Stomach (tissue), 19 donors: ENCODE measurements at places on chromosomes 12 and 14.

- peak; percentile 79 for DNase-seq
Measured at GRCh38 chr12:685388-685787, 22.1 kb upstream of the NINJ2 start.

- peak; percentile 40 for DNase-seq
Measured at GRCh38 chr14:23481979-23482822, 12.7 kb downstream of the NGDN start.

- no peak for DNase-seq
Measured at GRCh38 chr12:18653465-18653864, 84.3 kb downstream of the PLCZ1 start.

DNA sequence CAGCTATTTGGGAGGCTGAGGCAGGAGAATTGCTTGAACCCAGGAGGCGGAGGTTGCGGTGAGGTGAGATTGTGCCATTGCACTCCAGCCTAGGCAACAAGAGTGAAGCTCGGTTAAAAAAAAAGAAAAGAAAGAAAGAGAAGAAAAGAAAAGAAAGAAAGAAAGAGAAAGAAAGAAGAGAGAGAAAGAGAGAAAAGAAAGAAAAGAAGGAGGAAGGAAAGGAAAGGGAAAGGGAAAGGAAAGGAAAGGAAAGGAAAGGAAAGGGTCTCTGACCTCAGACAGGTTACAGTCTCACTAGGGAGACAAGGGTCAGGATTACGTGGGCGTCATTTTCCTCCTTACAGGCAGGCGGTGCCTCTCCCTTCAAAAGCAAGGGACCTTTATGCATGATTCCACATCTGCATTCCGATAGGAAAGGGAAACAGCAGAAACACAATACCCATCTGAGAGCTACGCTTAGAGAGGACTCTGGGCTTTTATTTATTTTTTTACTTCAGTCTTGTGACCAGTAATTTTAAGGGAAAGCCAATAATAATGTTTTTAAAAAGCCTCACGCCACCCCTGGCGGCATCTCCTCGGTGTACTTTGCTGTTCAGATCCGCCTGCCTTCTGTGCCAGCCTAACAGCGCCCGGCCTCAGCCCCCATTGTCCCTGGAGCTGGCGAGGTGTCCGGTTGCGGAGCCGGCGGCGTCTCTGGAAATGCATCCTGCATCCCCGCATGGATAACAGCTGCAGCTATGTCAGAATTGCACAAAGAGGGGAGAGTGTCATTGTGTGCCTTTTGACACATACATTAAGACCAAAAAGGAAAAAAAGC, 945 bp upstream of the HIP1R start:
- peak; percentile 83 for DNase-seq

DNA sequence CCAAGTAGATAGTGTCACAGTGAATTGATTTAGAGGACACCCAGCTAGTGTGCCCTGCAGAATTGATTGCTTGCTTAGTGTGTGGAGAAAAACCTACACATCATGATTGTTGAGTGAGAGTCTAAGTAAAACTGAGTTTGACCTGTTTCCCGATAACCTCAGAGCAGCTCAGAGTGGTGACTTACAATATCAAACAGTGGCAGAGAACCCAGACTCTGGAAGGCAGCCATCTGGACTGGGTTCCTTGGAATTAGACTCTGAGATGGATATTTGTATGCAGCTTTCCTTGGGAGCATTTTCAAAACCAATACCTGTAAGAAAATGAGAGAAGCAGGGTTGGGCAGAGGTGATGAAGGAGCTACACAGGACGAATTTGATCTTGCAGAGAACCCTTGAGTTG, 109.8 kb downstream of the IPO8 start:
- DNase-seq: no peak

- DNase-seq: no peak
Measured at GRCh38 chr12:5484426-5484825, 52.5 kb downstream of the NTF3 start.

GRCh38 chr14:94349276-94349675, 26.1 kb upstream of the SERPINA6 start:
- no peak for DNase-seq

DNA sequence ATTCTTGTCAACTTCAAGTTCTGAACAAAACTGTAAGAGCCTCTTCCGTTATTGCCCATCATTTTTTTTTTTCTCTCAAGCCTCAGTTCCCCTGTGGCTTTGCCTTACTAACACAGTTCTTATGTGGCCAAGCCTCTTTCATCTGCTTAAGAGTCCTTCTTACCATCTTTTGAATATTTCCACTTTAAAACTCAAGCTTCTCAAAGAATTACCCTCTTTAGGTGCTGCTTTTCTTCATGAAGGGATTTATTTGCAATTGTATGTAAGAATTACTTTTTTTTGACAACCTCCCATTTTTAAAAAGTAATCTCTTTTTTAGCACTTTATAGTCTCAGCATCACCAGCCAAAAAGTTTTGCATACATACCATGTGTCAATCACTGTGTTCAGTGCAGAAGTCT, 240.2 kb upstream of the RMST start:
- DNase-seq: no peak

- no peak for DNase-seq
Measured at GRCh38 chr12:71441836-71442566, 2.4 kb downstream of the LGR5 start.

DNA sequence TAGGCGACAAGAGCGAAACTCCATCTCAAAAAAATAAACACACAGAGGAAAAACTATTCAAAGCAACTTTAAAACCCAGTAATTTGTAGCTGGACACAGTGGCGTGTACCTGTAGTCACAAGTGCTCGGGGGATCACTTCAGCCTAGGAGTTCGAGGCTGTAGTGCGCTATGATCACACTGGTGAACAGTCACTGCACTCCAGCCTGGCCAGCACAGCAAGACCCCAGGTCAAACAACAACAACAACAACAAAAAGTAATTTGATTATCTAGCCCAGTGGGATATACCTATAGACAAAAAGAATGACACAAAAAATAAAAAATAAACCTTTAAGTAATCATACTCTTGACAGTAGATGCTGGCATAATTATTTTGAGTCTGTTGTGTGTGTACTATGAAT, 29.3 kb downstream of the STX2 start:
- no peak for DNase-seq

DNA sequence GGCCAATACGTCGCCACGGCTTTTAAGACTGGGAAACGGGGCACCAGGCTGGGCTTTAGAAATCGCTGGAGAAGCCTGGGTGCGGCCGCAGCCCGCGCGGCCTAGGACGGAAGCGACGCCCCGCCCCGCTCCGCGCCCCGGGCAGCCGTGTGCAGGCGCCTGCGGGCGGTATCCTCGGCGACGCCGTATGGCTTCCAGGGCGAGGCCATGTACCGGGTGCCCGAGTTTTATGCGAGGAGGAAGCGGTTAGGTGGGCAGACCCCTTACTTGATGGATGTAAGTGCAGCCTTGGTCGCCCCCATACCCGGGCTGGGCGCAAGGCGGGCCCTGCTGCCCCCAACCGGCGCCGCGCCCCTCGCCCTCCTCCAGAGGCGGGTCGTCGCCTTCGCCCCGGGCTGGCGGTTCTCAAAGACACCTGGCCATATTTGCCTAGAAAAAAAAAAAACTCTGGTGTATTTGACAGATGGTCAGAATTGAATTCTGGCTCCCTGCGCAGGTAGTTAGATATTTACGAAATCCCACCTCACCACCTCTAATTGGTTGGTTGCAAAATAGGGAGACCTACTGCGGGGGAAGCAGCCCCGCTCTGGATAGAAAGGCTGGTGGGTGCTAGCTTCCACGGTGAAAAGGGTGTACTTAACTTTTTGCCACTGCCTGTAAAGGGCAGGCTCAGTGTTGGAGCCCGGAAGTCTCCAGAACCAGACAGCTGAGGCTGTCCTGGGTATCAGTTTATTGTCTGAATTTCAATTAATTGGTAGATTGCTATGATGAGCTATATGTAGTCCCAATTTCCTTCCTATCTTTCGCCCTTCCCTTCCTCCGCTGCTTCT, at the start of gene PPP1R36:
PPP1R36 (plus strand) TSS at position 171 of the 830 bp plus-strand sequence; CDS start at position 208, 37 bp downstream.
- peak; percentile 69 for DNase-seq

- DNase-seq: no peak
Measured at GRCh38 chr14:87271331-87271730, 721.7 kb downstream of the GALC start.

- DNase-seq: no peak
Measured at GRCh38 chr12:48157889-48158370, 615 bp upstream of the ASB8 start.

DNA sequence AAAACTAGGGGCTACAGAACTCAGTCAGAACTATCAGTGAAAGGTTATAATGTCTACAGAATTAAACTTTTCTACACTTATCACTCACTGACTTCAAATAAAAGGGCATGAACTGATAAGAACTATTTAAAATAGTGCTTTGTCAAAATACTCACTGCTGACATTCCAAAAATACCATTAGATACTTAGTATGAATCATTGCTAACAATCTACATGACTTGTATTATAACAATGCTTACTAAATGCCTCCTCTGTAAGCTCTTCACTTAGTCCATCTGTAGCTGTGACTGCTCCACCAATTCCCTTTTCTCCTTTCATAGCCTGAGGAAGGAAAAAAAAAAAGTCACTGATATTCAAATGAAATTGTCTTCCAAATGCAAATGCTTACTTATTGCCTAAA, 17.0 kb downstream of the NFYB start:
- DNase-seq: no peak

DNA sequence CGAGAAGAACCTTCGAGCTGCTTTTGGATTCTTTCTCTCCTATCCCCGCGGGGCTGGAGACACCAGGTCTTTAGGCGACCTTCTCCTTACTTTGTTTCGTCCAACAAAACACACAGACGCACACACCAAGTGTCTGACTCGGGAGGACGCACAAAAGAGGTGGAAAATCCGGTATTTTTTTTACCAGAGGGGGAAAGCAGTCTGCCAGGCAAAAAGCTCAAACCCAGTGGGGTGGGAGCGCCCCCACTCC, 2.1 kb downstream of the SIX4 start:
- DNase-seq: no peak

GRCh38 chr12:120574106-120574505, 7.1 kb downstream of the POP5 start:
- no peak for DNase-seq

GRCh38 chr12:84856156-84856900, 56.3 kb downstream of the SLC6A15 start:
- DNase-seq: no peak

GRCh38 chr12:82910246-82910893, 223.7 kb downstream of the TMTC2 start:
- no peak for DNase-seq

DNA sequence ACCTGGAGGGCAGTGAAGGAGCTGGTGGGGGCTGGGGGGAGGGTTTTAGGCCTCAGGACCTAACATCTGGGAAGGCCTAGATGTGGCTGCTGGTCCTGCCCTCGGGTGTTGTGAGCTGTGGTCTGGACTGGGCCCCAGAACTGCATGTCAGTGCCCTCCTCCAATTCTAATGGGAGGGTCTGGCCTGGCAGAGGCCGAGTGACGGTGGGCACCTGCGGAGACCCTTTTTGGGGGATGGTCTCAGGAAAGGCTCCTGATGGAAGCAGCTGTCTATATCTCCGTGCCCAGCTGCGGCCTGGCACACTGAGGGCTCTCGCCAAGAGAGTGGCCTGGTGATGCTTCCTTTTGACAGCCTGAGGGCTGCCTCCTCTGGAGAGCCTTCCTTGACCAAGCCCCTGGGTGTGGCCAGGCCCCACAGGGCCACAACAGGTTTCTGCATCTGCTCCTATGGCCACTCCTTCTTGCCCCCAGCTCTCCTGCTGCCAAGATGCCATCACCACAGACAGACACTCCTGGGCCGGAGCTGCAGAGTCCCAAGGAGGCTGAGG, 5.3 kb downstream of the EXOC3L4 start:
- DNase-seq: no peak

GRCh38 chr12:127459166-127459565, 807.8 kb upstream of the TMEM132C start:
- no peak for DNase-seq

DNA sequence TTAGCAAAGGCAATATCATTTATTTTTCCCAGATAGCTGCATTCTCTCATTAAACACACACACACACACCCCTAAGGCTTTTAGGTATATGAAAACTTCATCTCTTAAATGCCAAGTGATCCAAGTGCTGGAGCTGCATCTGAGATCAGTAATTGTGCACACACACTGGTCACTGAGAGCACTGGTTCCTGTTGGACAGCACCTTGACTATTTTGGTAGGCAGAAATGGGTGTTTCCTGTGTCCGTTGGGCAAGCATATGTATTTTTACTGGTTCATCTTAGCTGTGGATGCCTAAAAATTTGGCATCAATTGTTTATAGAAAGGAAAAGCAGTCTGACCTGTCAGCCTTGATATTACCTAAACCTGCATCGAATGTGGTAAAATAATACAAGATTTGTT, 182.5 kb downstream of the MSRB3 start:
- DNase-seq: no peak

- no peak for DNase-seq
Measured at GRCh38 chr12:76708296-76708695, 55.6 kb upstream of the ZDHHC17 start.

- DNase-seq: no peak
Measured at GRCh38 chr12:65195387-65196055, 26.1 kb downstream of the LEMD3 start.

- DNase-seq: peak; percentile 99
Measured at GRCh38 chr12:48851883-48852733, at the start of gene DDX23. TSS of gene DDX23 (minus strand) at chr12:48852163. CDS start at chr12:48845782, 6,381 bp downstream.

DNA sequence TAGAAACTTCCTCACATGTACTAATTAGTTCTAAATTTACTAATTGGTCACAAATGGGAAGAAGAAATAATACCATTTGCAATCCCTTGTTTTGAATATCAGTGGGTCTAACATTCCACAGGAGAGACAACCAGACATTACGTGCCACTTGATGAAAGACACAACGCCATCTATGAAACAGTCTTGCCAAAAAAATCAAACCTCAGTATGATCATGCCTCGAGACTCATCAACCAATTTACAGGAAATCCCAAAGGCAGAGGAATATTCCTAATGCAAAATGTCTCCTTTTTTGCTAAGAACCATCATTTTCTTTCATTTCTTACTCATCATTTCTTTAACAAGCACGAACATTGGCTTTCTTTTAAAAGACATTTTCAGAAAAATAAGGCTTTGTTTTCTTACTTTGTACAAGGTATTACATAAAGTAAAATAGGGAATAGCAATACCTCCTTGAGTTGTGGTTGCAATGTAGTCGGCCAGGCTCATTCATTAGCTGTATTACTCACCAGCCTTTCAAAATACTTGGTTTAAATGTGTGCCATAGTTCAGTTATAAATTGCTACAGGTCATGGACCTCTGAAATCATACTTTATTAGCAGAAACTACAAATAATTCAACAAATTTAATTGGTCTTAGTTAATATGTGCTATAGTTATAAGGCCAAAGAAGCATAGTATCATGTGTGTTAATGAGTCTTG, 436.2 kb upstream of the FLRT2 start:
- no peak for DNase-seq

DNA sequence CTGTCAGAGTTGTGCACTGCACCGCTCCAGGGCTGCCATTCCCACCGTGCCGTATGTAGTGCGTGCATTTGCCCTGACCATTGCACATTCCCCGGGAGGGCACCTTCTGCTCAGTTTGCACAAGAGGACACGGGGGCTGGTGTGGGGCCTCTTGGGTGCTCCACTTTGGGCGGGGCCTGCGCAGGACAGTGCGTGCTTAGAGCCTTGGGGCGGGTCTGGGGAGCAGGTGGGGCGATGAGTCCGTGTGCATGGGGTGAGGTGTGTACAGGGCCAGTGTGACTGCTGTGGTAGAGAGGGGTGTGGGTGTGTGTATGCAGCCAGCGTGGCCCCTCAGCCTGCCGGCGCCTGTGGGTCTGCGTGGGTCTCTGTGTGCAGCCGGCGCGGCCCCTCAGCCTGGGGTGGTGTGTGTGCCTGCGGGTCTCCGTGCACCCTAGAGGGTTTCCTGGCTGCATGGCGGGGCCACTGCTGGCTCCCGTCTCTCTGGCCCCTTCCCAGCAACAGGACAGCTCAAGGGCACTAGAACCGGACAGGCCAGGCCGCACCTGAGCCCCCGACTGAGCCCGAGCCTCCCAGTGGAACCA, 31.9 kb downstream of the FBRSL1 start:
- peak; percentile 63 for DNase-seq
